ENCODE measurements at places on chromosomes 7 and 10.

DNA sequence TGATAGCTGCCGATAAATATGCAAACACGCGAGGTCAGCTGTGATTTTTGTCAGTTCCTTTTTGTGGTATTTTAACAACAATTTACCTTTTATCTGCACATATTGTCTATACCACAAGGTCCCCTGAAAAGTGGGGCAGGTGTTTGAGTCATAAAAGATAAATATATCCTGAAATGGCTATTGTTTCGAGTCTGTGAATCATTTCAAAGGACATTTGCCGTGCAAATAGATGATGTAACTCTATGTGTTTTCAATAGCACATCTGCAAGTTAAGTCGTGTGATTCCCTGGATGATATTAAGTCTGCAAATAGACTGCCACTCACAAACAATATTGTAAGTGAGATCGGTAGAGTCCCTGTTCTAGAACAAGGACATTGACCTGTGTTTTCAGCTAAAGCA, 193.0 kb upstream of the PITRM1 start:
- DNase-seq: no peak

DNA sequence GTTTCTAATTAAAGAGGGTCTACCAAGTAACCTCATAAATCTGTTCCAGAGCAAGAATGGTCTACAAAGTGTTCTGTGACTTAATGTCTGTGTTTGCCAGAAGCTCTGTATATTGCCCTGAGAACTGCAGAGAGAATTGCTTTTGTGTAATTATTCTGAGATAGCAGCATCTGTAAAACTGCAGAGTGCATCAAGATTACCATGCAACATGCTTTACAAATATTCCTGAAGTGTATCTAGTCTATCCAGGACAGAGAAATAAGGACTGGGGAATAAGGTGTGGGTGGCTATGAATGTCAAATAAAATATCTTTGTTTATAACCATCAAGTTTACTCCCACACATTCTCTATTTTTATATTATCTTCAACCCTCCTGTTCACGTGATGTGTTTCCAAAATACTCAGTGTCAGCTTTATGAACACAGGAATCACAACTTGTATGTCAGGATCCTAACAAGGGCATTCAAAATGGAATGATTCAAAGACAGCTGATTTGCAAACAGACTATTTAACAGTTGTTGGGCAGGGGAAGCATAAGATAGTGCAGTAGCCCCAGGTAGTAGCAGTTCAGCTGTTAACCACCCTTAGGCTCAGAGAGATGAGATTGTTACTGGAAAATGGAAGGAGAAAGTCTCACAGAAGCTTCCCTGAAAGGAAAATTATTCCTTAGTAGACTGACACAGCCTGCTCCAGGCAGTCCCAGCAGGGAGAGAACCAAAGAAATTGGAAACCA, 15.3 kb upstream of the LIPA start:
- DNase-seq: no peak

DNA sequence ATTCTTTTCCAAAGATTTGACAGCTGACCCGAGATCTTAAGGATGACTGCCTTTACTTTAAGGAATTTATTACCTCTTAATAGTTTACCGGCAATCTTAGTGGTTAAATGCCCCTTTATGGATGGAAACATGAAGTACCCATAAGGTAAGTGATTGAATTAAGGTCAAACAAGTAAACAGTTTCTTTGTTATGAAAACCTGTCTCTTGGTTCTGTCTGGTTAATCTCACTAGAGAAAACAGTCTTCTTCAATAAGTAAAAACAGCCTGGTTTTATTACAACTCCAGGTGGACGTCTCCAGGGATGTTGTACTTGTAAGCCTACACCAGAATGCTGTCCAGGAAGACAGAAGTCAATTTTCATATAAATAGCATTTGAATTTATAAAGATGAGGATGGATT, 161.8 kb upstream of the MTPN start:
- no peak for DNase-seq

- DNase-seq: no peak
These were observed 30.4 kb downstream of the NRCAM start for GRCh38 chr7:108425714-108426275.

DNA sequence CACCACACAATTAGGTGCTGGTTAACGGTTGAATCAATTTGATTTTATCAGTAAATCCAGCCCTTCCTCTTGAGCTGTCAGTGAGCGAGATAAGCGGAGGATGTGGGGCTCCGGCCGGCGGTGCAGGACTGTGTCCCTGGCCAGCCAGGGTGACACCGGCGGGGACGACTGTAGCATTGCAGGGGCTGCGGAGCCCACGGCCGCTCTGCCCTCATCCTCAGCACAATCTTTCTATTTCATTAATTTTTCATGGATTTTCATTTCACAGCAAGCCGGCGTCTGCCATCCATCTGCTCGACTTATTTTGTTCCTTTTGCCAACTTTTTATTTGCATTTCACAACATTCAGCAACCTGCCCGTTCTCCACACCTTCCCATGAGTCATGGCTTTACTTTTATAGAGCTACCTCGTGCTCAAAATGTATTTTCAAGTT, 4.7 kb downstream of the ADARB2 start:
- DNase-seq: no peak

GRCh38 chr10:5148678-5149032, 36.3 kb downstream of the AKR1C8 start:
- no peak for DNase-seq

GRCh38 chr10:30862486-30862885, 169.2 kb downstream of the ZNF438 start:
- no peak for DNase-seq

DNA sequence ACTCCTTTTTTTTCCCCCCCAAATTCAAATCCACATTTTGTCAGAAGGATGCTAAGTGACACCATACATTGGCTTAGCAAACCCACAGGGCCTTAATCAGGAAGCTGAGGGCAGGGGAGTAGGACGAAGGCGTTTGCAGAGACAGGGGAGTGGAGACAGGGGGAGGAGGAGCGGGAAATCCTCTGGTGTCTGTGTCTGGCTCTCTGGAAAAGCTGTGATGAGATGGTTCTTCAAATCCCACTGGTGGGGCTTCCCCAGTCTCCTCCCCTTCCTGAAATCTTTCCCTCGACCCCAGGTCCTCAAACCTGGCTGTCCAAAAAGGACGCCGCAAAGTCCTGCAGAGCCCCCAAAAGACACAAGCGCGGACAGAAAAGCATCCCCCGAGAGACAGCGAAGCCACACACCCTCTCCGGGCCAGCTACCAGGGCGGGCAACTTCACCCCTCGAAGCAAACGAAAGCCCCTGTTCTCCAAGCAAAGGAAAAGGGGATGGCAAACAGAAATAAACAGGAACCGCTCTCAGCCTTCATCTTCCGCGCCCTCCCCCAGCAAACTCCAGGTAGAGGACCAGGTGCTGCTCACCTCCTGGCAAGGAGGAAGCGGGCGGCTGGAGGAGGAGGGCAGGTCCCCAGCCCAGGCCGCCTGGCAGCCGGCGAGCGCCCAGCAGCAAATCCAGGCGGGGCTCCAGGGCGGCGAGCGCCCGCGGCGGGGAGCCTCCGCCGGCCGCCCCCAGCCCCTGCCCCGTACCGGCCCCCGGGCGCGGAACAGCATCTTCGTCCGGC, 520 bp downstream of the ELAPOR2 start:
- DNase-seq: no peak

DNA sequence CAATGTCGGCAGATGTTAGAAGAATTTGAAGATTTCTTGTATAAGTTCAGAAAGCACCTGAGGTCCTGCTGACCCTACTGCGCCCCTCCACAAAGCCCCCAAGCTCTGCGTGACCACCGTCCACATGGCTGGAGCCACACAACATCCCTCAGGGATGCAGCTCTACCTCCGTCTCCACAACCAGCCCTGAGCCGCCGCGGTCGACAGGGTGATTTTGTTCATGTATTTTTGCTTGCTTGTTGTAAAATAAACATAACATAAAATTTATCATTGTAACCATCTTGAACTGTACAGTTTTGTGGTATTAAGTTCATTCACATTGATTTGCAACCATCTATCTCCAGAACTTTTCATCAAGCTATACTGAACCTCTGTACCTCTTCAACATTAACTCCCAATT, 50.5 kb downstream of the CPXM2 start:
- DNase-seq: no peak

DNA sequence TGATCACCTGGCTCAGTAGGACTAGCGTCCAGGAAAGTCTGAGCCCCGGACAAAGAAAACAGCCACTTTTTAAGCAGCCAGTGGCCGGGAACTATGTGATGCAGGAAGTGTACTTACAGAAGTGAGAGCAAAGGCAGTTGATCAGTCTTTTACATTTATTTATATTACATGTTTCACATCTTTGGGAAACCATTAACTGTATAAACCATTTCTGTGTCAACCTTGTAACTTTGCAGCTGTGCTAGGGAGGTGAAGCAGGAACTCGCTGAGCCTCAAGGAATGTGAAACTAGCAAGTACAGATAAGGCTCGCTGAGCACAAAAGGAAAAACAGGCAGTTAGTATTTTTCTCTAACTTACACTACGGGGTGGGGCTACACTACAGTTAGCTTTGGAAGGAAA, 39.9 kb upstream of the HECW1 start:
- DNase-seq: no peak

GRCh38 chr7:72286519-72286918, 125.6 kb downstream of the CALN1 start:
- DNase-seq: no peak

- DNase-seq: no peak
These were observed 108.6 kb upstream of the TAC1 start for GRCh38 chr7:97623333-97623732.

GRCh38 chr10:18483516-18484186, 167.7 kb downstream of the NSUN6 start:
- no peak for DNase-seq

DNA sequence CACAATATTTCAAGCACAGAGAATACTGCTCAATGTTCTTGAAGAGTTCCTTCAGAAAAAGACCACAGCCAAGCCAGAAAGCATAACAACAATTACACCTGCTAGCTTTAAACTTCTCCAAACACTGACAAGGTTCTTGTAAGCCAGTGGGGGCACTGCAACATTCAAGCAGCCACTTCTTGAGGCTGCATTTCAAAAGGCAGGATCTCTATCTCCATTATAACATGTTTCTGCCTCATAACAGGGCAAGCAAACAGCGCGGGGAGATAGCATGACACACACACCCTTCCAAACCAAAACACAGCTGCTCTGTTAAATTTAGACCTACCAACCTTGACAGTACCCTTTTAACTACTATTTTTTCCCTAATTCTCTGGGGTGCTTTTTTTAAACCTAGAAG, 30.8 kb downstream of the CHCHD3 start:
- no peak for DNase-seq

DNA sequence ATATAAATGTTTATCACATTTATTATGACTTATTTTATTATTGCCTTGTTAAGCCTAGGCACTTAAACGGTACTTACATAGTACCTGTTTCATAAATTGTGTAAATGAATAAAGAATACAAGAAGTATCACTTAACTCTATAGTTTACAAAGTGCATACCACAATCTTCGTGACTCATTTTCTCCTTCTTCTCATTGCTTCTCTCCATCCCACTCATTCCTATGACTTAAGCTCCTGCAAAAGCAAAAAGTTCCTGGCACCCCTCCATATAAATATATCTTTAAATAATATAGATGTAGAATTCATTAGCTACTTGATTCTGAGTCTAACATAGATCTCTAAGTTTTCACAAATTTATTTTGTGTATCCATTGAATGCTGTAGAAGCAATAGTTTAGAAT, 1382.0 kb upstream of the CELF2 start:
- no peak for DNase-seq

DNA sequence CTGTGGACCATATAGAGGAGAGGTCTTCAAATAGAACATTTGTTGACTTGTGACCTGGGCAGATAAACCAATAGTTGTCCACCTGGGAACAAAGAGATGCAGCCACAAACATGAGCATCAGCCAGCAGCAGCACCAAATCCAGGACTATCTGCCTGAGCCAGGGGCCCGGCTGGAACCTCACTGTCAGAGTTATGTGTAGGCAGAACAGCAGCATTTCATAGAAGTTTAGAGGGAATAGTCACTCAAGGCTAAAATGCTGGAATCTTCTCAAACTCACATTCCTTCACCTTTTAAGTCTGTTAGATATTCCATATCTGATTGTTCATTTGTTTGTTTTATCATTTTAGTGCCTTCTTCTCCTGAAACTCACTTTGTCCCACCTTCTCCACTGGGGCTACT, 72.2 kb upstream of the IL6 start:
- DNase-seq: no peak

GRCh38 chr10:132069849-132070182, 4.1 kb downstream of the JAKMIP3 start:
- DNase-seq: no peak

DNA sequence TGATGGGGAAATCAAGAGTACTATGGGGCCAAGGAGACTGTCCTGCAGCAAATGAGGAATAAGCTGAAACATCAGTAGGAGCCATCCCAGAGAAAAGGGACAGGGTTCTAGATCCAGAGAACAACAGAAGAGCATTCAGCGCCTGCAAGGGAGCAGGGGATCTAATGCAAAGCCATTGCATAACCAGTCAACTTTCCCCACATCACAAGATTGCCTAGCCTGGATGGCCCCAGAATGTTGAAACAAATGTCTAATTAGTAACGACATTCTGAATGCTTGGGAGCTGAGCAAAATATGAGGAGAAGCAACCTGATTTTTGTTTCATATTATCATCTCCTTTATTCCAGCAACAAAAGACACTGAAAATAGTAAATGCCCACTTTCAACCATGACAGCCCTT, 2.7 kb upstream of the MPP7 start:
- no peak for DNase-seq

DNA sequence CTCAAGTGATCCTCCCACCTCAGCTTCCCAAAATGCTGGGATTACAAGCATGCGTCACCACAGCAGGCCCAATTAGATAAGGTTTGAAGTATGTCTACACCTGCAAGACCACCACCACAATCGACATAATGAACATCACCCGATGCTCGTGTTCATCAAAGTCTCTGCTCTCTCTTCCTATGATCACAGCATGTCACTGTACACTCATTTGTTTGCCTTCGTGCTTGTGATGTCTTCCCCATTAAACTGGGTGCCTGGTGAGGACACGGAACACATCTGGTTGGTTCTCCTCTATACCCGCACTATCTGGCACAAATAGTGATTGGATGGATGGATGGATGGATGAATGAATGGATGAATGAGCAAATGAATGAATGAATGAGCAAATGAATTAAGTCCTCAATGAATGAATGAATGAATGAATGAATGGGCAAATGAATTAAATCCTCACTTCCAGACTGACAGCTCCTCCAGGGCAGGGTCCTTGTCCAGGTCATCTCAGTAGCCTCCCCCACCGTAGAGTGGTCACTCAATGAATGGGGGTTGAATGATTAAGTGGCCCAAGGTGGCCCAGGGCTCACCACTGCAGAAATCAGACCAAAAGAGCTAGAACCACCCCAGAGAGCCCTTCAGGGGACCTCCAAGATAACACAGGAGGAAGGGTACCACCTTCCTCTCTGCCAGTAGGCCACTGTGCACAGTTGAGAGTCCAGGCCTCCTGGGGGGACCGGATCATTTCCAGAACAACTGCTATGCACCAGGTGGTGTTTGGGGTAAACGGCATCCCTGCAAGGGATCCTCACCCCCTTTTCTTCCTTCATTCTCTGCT, 101.9 kb upstream of the TNRC18 start:
- DNase-seq: no peak

GRCh38 chr7:75042286-75042685, 31.3 kb downstream of the RCC1L start:
- no peak for DNase-seq

GRCh38 chr7:129271500-129272355, 46.9 kb downstream of the AHCYL2 start:
- peak; percentile 71 for DNase-seq
